PC-3 (cell line): ENCODE measurements at places on chromosomes 2 and 18. TPM values are rescaled to one million over a fixed set of nuclear protein-coding genes. Genes with fewer than 3 reads are reported as not detected.

GRCh38 chr2:85840091-85840490 is 48.7 kb downstream of the ST3GAL5 start:
- DNase-seq = no peak

Gene BMP10
- not detected in 2 replicates for total RNA-seq

Gene OLA1
- 154 and 182 TPM in 2 replicates for total RNA-seq

GRCh38 chr2:150750720-150751119 is 263.3 kb upstream of the RND3 start:
- DNase-seq = no peak

DNA sequence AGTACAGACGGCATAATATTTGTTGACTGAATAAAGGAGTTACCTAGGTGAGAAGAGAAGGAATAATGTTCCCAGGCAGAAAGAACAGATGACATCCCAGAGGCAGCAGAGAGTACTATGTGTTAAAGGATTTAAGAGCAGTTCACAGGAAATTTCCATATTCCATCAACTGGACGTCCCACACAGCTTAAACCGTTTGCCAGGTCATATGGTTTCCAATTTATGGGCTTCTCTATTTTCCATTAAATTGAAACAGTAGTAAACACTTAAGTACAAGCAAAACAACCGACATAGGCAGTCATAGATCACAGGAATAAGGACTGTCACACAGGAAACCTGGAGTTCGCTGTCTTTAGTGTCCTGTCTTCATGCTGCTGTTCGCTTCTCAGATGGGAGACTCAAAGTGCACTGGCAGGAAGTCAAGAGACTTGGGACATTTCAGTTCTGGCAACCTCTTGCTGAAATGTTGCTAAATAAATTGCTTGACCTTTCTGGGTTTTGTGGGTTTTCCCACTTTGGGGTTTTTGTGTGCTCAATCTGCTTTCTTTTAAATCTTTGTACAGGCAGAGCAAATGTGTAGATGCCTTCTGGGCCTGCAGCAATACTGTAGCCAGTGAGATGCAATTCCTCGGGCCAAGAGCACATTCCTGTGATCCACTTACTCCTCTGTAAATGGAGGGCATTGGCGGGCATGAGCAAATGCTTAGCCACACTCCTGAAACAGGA is 5.8 kb upstream of the PIEZO2 start:
- no peak for DNase-seq

DNA sequence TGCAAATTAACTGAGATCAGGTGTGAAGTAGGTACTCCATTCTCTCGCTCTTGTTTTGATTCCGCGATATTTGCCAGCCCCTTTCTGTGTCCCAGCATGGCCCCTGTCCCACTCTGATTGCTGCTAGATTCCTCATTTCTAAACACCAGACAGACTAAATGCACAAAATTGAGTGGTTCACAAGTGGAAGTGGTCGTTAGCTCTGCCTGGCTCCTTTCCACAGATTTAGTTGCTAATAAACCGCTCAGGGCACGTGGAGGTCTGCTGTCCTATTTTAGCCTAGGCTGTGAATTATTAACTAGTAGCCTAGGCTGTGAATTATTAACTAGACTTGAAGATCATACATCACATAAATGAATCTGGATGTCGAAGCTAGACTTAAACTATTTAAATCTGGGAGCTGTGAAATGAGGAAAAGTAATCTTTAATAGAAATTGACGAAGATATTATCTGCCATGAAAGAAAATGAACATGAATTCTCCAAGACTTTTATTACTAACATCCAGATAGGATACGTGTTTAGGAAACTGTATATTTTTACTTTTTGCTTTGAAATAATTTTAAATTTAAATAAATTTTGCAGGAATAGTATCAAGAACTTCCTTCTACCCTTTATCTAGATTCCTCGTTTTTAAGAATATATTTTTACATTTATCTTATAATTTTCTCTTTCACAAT is 3.7 kb downstream of the IL1RL2 start:
- no peak for DNase-seq

Gene MYO5B
- total RNA-seq = 10.4 and 10.7 TPM in 2 replicates

GRCh38 chr2:63434024-63435001 is 154.0 kb downstream of the WDPCP start:
- no peak for DNase-seq

DNA sequence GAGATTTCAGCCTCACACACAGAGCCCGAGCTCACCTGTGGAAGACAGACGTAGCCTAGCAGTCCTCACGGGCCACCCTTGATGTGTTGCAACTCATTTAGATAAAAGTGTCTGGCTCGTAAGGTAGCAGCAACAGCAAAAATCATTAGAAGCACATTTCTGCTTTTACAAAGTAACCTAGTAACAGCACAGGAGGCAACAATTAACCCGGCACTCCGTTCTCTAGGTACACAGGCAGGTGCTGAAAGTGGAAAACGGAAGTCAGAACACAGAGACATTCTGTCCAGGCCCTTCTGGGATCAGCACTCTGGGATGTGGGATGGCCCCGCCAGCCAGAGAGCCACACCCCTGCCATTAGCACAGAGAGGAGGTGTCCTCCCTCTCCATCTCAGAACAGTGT is 99.3 kb downstream of the KLHL29 start:
- no peak for DNase-seq

- no peak for DNase-seq
Observed at GRCh38 chr2:11368059-11368572, 23.7 kb upstream of the ROCK2 start.
